ENCODE measurements at places on chromosomes 4 and X.
A peak's percentile ranks its signal among the peaks of the same experiment; 100 is the strongest.

- no peak for DNase-seq
These were observed 1528.0 kb downstream of the TECRL start for GRCh38 chr4:62881210-62881609.

- DNase-seq: peak; percentile 91
These were observed 577.4 kb upstream of the INTU start for GRCh38 chr4:127055357-127055756.

DNA sequence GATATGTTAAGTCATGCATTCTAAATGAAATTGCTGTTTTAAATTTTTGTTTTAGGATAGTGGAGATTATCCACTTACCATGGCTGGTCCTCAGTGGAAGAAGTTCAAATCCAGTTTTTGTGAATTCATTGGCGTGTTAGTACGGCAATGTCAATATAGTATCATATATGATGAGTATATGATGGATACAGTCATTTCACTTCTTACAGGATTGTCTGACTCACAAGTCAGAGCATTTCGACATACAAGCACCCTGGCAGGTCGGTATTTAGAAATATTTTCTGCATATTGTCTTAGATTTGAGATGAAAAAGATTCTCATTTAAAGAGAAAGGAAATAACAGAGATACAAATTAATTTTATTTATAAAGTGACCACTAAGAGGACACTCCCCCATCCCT lies 83.6 kb downstream of the STAG2 start:
- DNase-seq: no peak

DNA sequence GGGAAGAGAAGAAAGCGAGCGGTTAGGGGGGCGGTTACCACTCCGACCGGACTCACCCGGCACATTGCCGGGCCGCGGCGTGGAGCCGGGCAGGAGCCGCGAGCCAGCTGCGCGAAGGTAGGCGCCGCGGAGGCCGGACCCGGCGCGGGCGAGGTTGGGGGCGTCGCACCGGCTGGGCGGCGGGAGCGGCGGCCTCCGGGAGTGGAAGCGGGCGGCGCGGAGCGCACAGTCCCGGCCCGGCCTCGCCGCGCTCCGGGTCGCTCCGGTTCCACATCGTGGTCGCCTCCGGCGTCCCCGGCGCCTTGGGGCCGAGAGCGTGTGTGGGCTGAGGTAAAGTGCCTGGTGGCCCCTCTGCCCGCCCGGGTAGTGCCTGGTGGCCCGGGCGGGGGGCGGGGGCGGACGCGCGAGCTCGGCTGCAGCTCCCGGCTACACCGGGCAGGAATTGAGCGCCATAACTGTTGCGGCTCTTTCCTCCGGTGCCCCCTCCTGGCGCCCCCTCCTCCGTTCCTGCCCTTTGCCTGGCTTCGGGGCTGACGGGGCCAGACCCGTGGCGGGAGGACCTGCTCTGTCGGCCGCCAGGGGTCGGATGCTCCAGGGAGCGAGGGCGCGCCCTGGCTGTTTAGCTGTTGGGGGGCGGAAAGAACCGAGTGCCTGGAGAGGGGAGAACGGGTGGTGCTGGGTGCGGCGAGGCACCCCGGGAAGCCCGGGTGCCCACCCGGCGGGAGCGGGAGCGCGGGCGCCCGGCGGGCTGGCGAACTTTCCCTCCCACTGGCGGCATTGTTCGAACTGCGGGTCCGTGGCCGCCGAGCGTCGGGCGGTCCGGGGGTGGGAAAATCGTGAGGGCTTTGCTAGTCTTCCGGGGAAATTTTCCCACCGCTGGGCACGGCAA lies 626 bp downstream of the JADE3 start:
- peak; percentile 38 for DNase-seq

GRCh38 chr4:73252001-73252400 lies 6.6 kb downstream of the ANKRD17 start:
- no peak for DNase-seq

GRCh38 chr4:79977131-79977840 lies 95.7 kb downstream of the ANTXR2 start:
- DNase-seq: no peak

GRCh38 chr4:108777388-108777787 lies 14.5 kb upstream of the ETNPPL start:
- DNase-seq: no peak

DNA sequence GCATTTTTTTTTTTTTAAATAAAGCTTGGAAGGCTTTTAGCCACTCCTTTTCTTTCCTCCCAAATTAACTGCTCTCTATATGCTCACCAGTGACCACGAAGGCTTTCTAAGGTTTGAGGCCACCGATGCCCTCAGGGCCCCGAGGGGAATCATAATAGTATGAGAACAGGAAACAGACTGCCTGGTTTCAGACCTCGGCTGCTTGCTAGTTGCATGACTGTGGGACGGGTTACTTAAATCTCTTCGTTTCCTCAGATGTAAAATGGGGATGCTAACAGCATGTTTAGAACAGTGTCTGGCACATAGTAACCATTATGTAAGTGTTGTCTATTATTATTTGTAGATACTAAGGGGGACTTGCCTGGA lies 3.6 kb downstream of the LINC00632 start:
- DNase-seq: no peak

GRCh38 chr4:28106155-28106554 lies 1245.5 kb downstream of the STIM2 start:
- no peak for DNase-seq

DNA sequence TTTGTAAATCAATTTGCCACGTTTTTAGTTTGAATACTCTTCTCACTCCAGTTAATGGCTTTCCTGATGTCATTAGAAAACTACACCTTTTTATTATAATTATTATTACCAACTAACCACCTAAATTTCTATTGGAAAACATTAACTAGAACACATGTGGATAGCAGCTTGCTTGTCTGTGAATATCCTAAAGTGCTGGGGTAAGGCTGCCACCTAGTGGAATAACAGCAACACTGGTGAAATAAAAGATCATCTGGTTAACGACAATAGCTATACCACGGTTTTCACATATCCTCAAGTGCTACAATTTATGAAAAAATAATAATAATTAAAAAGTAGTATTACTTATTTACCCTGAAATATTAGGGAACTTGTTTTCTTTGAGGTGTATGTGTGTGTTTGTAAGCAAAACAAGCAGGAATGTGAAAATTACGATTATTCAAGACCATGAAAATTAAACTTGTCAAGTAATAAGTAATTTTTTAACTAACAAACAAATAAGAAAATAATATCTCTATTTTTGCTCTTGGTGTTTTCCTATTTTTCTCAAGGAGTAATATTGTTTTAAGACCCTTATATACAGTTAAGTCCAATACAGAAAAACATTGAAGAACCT lies 130.1 kb upstream of the TECRL start:
- peak; percentile 68 for DNase-seq

DNA sequence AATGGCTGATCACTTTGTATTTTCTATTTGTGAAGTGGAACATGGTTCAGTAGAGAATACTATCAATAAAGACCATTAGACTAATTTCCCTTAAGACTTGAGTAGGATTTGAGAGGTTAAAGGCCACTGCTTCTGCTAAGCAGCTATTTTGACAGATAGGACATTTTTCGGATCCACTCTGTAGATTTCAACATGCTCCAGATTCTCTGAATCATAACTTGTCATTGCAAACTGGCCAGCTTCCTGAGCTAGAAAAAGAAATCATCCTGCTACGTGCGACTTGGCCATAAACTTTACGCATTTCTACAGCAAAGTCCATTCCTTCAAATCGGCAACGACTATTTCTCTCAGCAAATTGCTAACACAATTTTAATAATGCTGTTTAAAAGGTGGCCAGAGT lies 55.2 kb downstream of the MGST2 start:
- no peak for DNase-seq

DNA sequence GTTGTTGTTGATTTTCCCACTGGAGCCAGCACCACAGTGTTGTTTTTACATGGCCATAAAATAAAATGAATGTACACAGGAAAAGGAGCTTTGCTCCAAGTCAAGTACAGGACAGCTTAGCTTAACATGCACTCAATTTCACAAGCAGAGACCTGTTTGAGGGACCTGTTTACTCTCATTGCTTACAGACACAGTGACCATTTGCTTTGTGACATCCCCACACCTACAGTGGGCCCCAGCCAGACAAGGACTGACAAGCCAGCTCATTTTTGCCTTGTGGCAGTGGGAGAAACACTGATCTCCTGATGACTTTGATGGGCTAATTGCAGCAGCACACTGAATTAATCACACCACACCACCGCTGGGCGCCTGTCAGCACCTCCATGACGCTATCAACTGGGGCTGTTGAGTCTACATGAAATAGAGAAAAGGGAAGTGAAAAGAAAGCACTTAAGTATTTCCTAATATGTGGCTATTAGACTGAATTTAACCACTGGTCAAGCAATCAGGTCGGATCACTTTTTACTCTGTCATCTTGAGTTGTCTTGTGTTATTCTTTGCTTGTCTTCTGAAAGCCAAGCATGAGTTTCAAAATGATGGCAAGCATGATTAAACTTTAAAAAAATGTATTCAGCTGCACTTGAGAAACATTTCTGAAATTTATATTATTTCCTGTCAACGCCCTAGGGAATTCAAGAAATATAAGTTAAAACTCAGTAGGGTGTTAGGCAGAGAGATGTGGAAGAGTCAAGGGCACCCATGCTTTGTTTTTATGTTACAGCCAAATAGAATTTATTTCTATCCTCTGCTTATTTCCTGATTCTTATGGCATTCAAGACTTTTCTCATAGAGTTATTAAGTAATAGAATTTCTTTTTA lies 557.7 kb downstream of the RAB28 start:
- no peak for DNase-seq

- no peak for DNase-seq
These were observed 40.8 kb upstream of the FAM47B start for GRCh38 chrX:34901761-34902160.

DNA sequence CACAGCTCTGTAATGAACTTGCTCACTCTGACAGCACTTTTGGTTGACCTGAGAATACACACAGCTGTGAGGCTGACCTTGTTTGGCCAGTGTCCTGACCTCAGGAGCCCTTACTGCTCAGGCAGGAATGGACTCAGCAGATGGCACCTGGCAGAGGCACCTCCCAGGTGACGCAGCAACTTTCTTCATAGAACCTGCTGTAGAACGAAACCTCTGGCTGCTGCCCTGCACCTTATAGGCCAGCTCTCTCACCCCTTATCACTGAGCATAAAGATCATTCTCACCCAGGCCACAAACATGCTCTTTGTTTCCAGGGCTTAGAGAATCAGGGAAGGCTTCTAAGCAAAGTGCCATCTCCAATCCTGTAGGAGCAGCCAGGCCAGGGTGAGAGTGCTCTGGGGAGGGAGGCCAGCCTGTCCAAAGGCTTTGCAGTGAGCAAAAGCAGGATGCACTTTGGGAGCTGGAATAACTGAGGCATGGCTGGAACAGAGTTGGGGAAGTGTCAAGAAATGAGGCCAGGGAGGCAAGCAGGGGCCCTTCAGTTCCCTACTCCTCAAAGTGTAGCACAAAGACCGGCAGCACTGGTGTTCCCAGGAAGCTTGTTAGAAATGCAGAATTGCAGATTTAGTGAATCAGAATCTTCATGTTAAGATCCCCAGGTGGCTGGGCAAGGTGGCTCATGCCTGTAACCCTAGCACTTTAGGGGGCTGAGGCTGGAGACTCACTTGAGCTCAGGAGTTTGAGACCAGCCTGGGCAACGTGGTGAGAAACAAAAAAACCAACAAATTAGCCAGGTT lies 13.3 kb upstream of the CENPU start:
- DNase-seq: no peak

GRCh38 chr4:27085396-27085795 lies 224.8 kb downstream of the STIM2 start:
- no peak for DNase-seq

- DNase-seq: no peak
These were observed 382.9 kb upstream of the MAGEB18 start for GRCh38 chrX:25755194-25755593.

- DNase-seq: peak; percentile 37
These were observed 14.7 kb downstream of the WDR44 start for GRCh38 chrX:118360429-118361125.

- DNase-seq: no peak
These were observed 163.6 kb downstream of the ZNF674 start for GRCh38 chrX:46381630-46382029.

DNA sequence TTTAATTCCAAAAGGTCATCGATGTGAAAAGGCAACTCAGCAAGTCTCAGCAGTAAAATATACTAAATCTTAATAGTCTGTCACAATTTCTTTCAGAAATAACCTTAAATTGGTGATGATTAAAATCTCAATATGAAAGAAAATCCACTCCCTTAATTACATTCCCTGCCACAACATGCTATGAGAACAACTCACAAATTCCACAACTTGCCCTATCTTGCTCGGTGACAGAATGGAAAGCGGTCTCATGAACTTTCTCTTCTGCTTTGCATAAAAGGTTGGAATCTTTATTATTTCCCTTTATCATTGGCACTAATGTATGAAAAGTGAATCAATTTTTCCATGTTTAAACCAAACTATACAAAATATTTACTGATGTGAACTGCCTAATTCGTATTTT lies 380.8 kb downstream of the TMA16 start:
- DNase-seq: no peak

- peak; percentile 46 for DNase-seq
These were observed 325.2 kb downstream of the LDB2 start for GRCh38 chr4:16573206-16573605.

- no peak for DNase-seq
These were observed 76.2 kb downstream of the PTPN13 start for GRCh38 chr4:86670298-86670697.

DNA sequence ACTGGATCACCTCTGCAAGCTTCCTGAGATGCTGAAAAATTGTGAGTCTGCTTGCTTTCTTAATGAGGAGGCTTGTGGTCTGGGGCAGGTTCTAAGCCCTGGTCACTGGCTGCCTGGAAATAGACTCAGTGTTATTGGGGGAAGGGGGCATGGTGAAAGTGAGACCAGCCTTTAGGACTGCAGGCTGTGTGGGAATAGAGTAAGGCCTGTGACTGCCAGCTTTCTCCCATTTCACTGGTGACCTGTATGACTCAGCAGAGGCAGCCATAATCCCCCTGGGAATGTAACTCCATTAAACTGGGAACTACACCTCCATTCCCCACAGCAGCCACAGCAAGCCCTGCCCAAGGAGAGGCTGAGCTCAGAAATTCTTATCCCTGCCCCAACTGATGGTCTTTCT lies 55.9 kb upstream of the IL15 start:
- no peak for DNase-seq

DNA sequence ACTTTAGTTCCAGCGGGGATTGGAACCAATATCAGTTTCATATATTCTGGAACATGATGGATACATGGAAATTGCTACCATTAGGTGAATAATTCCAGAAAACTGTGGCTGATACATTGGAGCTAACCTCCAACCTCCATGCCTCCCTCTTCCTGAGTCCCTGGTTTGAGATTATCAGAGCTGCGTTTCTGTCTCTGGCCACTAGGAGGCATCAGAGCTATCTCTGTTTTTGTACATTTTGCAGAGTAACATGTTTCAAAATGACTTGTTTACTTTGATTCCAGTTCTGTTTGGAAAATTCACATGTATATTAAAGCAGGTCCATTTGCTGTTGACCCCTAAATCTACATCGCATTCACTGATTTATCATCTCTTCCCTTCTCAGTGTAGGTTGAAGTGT lies 2.4 kb upstream of the RAB40AL start:
- peak; percentile 15 for DNase-seq

- DNase-seq: peak; percentile 67
These were observed 46.3 kb upstream of the HHIP start for GRCh38 chr4:144599621-144600020.

- DNase-seq: no peak
These were observed 40.7 kb upstream of the ASMTL start for GRCh38 chrX:1493412-1493811.

- no peak for DNase-seq
These were observed 17.4 kb downstream of the GABRA4 start for GRCh38 chr4:46975812-46976553.

- DNase-seq: no peak
These were observed 42.9 kb downstream of the FNIP2 start for GRCh38 chr4:158811704-158812103.
